Vagina (tissue), 2 donors: ENCODE measurements at places on chromosomes 4 and X.

- H3K4me1 ChIP-seq, result no peaks in the 10 kb centered on the region
- no peak for DNase-seq
- no peaks in the 10 kb centered on the region for H3K36me3 ChIP-seq
- no peaks in the 10 kb centered on the region for H3K27me3 ChIP-seq
- no peak overlapping the region for H3K4me3 ChIP-seq
These were observed 6.6 kb upstream of the CXXC4 start for GRCh38 chr4:104501290-104501689.

DNA sequence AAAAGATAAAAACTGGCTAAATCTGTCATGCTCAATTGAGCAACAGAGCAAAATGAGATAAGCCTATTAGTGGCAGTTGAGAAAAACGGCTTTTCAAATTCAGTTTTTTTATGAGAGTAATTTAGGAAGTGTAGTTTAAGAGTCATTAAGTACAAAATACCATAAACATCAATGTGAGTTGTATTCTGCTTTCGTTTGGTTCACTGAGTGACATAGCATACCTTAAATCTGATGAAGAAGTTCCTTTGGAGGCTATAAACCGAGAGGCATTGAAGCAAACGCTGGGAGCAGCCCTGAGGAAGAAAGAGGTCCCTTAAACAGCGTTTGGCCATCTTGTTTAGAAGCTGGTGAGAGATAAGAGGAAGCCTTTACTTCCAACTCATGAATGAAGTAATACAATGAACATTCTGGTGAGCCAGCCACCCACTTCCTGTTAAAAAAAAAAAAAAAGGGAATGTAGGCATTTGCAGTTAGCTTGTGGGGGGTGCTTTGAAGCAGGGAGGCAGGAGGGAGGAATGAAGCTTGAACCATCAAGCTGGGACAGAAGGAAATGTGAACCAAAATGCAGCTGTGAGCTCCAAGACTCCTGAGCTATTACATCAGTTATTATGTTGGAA lies 132.3 kb downstream of the ZNF330 start:
- no peak overlapping the region for H3K4me3 ChIP-seq
- H3K36me3 ChIP-seq, result no peaks in the 10 kb centered on the region
- no peaks in the 10 kb centered on the region for H3K4me1 ChIP-seq
- H3K27ac ChIP-seq, result no peak overlapping the region
- DNase-seq, result no peak

- DNase-seq, result no peak
- no peak overlapping the region for H3K4me3 ChIP-seq
- no peaks in the 10 kb centered on the region for H3K36me3 ChIP-seq
- H3K4me1 ChIP-seq, result no peaks in the 10 kb centered on the region
- H3K27me3 ChIP-seq, result no peaks in the 10 kb centered on the region
- no peak overlapping the region for H3K27ac ChIP-seq
These were observed 171.8 kb upstream of the PACRGL start for GRCh38 chr4:20528508-20528907.

DNA sequence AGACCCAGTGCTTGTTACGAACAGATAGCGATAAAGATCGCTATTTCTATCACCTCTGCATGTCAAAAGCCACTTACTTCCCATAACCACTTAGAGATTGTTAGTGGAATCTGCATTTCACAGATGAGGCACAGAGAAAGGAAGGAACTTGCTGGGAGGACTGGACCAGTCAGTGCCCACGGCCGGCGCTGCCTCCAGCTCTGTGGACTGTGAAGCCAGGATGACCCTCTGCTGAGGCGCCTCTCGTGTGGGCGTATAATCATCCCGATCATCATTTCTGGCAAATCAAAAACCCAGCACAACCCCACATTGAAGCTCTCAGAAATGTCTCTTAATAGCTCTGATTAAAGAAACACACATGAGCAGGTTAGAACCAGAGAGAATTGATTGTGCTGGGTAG lies 61.5 kb upstream of the ADRA2C start:
- peaks cover 6% of the 10 kb centered on the region for H3K27me3 ChIP-seq
- peaks cover 16% of the 10 kb centered on the region for H3K4me1 ChIP-seq
- no peaks in the 10 kb centered on the region for H3K36me3 ChIP-seq
- H3K27ac ChIP-seq, result no peak overlapping the region
- no peak for DNase-seq

GRCh38 chr4:147799986-147800555 lies 68.2 kb downstream of the ARHGAP10 start:
- no peaks in the 10 kb centered on the region for H3K27me3 ChIP-seq
- H3K27ac ChIP-seq, result no peak overlapping the region
- DNase-seq, result no peak
- H3K4me1 ChIP-seq, result peaks cover 43% of the 10 kb centered on the region
- H3K36me3 ChIP-seq, result no peaks in the 10 kb centered on the region

DNA sequence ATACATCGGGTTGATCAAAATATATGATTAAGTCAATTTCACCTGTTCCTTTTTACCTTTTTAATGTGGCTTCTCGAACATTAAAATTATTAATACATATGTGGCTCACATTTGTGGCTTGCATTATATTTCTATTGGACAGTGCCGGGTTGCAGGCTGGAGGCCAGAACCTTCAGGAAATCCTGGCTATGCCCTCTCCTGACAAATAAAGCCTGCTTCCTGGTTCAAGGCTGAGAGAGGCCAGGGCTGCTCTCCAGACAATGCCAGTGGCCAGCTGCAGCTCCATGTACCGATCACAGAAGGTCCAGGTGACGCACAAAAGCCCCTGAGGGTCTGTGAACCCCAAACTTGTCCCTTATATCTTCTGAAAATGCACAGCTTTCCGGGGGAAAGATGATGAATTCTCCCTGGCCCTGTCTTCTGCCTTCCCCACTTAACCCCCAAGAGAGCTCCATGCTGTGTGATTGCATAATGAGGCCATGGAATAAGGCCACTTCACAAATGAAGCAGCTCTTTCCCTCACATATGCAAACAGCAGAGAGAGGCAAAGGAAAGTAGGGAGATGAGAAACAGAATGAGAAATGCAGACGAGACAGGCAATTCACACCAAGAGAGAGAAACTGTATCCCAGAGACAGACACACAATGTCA lies 241.2 kb downstream of the BCOR start:
- DNase-seq, result no peak
- H3K27ac ChIP-seq, result no peak overlapping the region
- no peaks in the 10 kb centered on the region for H3K36me3 ChIP-seq
- no peaks in the 10 kb centered on the region for H3K4me1 ChIP-seq
- no peak overlapping the region for H3K4me3 ChIP-seq

DNA sequence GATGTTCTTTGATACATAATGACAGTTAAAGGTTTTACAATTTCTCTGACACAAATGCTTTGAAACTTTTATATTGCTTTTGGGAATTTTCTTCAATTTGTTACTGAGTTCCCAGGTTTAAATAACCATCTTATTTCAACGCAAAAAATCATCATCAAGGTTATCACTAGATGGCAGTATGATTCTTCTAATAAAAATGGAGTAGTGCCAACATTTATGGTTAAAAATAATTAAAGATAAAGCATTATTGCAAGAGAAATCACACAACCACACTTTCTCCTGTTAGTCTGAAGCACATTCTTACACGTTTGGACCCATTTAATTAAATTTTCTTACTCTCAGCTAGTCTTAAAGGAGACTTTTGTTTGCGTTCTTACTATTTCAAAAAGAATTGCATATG lies 611.3 kb upstream of the CPXCR1 start:
- no peaks in the 10 kb centered on the region for H3K4me1 ChIP-seq
- no peaks in the 10 kb centered on the region for H3K27me3 ChIP-seq
- no peaks in the 10 kb centered on the region for H3K36me3 ChIP-seq
- no peak for DNase-seq

DNA sequence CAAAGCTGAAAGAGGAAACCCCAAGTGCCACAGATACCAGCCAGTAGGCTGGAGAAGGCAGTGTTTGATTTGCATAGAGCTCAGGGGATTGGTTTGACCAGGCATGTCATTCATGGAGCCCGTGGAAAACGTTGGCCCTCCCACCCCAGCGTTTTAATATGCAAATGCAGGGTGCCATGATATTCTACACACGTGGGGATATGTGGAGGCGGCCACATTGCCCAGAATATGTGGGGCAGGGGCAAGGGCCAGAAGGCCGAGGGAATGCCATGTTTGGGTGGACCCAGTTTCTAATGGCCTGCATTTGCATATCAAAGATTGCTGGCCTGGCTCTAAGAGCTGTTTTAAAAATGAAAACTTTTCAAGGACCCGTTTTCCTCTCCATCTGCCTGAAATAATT lies 71.1 kb downstream of the MAP9 start:
- no peak overlapping the region for H3K27ac ChIP-seq
- no peaks in the 10 kb centered on the region for H3K27me3 ChIP-seq
- DNase-seq, result no peak
- H3K36me3 ChIP-seq, result no peaks in the 10 kb centered on the region

GRCh38 chr4:85701861-85702321 lies 226.9 kb downstream of the ARHGAP24 start:
- no peaks in the 10 kb centered on the region for H3K4me1 ChIP-seq
- H3K27ac ChIP-seq, result no peak overlapping the region
- no peaks in the 10 kb centered on the region for H3K27me3 ChIP-seq
- H3K36me3 ChIP-seq, result no peaks in the 10 kb centered on the region
- no peak overlapping the region for H3K4me3 ChIP-seq
